Upper lobe of right lung (tissue), 1 donor: ENCODE measurements at places on chromosomes 16 and 17. TPM values are rescaled to one million over a fixed set of nuclear protein-coding genes. Genes with fewer than 3 reads are reported as not detected.

GRCh38 chr16:21281698-21282389 lies 3.8 kb upstream of the CRYM start:
- no peak overlapping the region for H3K27ac ChIP-seq
- H3K27me3 ChIP-seq, result peaks cover 59% of the 10 kb centered on the region
- peaks cover 6% of the 10 kb centered on the region for H3K4me1 ChIP-seq

DNA sequence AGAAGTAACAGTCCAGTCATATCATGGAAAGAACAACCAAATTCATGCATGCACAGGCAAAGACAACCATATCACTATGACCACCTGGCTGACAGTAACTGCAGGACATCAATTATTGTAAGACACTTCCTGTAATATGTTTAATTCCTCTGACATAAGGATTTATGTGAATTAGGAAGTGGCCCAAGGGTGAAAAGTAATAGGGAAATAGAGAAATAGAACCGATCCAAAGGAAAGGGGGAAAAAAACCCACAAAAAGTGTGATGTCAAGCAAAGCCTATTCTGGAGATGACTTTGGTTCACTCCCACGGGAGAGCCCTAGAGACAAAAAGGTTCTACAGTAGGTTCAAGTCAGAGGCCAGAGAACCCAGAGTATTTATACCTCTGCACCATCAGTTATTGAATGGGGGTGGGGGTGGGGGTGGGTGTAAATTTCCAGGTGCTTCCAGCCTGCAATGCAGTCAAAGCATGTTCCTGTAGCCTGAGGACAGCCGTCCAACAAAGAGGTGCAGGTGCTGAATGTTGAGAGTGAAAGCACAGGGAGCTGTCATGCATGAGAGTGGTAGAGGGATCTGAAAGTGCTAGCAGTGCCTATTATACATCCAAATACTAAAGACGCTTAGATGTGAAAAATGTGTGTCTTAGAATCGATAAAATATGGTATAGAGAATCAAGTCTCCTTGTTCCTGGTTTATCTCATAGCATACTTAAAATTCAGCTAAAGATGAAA lies 95.6 kb upstream of the HLF start:
- H3K27ac ChIP-seq, result no peak overlapping the region
- H3K27me3 ChIP-seq, result no peaks in the 10 kb centered on the region
- H3K36me3 ChIP-seq, result no peaks in the 10 kb centered on the region
- no peaks in the 10 kb centered on the region for H3K4me1 ChIP-seq
- no peak overlapping the region for H3K4me3 ChIP-seq

DNA sequence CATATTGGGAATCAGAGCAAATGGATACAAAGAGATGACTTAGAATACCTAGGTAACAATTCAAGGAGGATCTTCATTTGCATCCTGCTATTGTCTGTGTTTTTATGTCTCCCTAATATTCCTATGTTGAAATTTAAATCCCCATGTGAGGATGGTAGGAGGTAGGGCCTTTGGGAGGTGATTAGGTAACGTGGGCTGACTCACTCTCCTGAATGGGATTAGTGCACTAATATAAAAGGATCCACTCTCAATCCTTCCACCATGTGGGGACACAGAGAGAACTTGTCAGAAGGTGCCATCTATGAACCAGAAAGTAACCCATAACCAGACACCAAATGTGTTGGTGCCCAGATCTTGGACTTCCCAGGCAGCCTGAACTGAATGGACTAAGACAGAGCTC lies 83.4 kb downstream of the CDH8 start:
- no peaks in the 10 kb centered on the region for H3K4me1 ChIP-seq
- no peaks in the 10 kb centered on the region for H3K36me3 ChIP-seq
- H3K27me3 ChIP-seq, result no peaks in the 10 kb centered on the region
- H3K27ac ChIP-seq, result no peak overlapping the region
- no peak for DNase-seq

The MSLN gene
- total RNA-seq, result 93.3 TPM

The GPR139 gene
- total RNA-seq, result not detected
